SIG-M5 (cell line): ENCODE measurements at places on chromosomes 4 and X.

GRCh38 chr4:57051524-57051923, 58.7 kb downstream of the IGFBP7 start:
- DNase-seq, result no peak

DNA sequence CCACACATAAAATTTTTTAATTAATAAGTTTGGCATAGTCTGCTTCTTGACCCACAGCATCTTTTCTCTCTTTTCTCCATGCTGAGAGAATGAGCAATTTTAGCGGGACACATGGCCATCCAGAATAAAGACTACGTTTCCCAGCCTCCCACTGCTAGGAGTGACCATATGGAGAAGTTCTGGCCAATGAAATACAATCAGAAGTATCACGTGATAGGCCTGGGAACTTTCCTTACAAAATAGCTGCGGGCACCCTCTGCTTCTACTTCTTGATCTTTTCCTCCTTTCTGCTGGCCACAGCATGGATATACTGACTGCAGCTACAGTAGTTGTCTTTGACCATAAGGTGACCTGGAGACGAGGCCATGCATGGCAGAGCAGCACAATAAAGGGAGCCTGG, 348.0 kb downstream of the BCOR start:
- no peak for DNase-seq

GRCh38 chr4:125483278-125483677, 168.5 kb downstream of the FAT4 start:
- no peak for DNase-seq

DNA sequence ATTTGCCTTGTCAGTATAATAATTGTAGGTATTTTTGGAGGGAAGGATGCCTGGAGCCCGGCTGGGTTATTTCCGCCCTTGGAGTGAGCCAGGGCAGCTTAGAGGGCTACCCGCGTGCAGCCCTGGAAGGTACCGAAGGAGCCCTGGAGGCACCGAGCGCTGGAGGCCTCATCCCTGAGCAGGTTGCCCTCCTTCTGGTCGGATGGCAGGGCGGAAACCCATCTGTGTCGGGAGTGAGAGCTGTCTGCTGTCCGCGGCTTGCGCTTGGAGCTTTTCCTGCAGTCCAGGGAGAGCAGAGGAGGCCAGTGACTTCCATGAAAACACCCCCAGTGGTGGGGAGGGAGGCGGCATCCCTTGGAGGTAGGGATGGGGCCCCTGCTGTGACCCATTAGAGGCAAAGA, 122.1 kb downstream of the TBL1X start:
- DNase-seq, result no peak

DNA sequence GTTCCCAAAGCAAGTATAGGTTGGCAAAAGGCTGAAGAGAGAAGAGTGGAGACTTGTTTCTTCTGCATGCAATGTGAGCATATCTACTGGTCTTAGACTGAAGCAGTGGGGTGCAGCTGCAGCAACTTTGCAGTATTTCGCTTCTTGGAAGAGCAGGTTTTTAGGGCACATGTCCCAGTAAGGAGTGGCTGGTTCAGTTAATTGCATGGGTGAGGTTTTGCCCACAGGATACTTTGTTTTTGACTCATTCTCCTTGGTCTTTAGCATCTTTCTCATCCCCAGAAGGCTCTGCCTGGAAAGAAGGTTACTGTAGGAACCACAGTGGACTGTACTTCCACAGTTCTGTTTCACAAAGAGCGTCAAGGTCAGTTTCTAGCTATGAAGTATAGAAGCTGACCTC, 68.0 kb upstream of the NR3C2 start:
- no peak for DNase-seq

- DNase-seq, result no peak
Observed at GRCh38 chr4:46354701-46355262, 35.1 kb downstream of the GABRA2 start.

DNA sequence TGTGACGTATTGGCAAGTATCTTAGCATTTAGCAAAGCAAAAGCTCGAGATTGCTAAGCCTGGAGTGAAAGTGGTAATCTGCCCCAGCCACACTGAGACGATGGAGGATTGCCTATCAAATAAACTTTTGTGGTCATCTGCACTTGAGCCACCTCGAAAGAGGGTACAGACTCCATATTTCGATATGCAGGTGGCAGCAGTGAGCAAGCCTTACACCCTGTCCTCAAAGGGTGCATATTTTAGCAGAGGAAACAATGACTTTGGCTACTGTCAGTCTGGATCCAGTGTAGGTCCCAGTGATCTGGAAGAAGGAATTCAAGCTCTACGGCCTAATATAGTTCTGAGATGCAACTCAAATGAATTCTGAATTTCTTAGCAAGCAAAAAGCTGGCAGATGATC, 153.9 kb downstream of the ATG4A start:
- DNase-seq, result no peak

DNA sequence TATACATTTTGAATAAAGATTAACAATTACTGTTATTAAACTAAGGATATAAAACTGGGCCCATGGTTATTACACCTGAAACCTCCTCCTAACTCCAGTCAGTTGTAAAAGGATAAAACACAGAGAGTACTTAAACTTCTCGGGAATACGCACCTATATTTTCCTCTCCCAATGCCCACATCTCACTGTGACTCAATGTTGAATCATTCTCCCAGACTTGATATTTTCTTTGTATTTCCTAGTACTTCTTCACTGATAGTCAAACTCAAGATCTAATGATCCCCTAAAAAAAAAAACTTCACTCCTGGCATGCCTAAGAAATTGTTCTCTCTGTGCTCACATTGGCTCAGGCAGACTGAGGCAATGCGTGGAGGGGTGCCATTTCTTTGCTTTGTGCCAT, 212.5 kb upstream of the DKK2 start:
- no peak for DNase-seq

DNA sequence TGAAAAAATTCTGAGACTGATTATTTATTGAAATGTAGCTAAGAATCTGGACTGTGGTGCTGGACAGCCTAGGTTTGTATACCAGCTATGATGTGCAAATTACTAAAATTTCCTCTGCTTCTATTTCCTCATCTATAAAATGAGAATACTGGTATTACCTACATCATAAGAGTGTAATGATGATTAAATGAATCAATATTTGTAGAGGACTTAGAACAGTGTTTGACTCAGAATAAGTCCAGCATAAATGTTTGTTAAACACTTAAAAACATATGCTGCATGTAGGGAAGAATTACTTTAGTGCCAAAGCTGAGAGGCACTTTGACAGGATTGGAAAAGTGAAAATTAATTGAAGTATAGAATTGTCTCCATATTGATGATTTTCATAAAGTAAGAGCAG, 55.3 kb upstream of the TMPRSS11F start:
- DNase-seq, result no peak

DNA sequence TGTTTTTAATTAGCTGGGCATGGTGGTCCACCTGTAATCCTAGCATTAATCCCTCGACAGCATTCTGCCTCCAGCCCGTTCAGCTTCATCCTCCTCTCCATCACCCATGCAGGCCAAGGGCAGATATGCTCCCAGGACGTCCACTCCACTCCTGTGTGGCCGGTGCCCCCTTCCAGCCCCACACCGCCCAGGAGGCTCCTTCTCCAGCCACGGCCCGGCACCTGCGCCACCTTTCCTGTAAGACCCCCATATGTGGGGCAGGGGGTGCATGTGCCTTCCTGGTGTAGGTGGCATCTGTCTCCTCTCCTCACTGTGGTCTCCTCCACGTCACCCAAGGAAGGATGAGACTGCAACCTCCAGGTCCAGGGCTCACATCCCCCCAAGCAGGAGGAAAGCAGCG, 57.0 kb upstream of the MXD4 start:
- no peak for DNase-seq

- DNase-seq, result no peak
Observed at GRCh38 chr4:151250706-151251105, 26.3 kb upstream of the PRSS48 start.

DNA sequence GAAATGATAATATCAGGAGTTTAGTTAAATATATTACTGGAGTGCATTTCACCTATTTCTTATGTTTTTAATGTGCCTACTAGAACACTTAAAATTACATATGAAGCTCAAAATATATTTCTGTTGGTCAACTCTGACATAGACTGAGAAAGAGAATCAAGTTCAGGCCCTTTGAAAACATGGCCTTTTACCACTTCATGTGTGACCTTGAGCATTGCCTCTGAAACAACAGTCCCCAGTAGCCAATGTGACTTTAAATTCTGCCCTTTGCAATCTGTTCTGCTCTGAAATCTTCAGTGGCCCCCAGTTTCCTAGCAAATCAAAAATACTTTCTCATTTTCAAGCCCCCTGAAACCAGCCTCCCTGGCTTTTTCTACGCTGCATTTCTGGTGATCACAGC, 50.1 kb upstream of the TBC1D14 start:
- DNase-seq, result no peak

DNA sequence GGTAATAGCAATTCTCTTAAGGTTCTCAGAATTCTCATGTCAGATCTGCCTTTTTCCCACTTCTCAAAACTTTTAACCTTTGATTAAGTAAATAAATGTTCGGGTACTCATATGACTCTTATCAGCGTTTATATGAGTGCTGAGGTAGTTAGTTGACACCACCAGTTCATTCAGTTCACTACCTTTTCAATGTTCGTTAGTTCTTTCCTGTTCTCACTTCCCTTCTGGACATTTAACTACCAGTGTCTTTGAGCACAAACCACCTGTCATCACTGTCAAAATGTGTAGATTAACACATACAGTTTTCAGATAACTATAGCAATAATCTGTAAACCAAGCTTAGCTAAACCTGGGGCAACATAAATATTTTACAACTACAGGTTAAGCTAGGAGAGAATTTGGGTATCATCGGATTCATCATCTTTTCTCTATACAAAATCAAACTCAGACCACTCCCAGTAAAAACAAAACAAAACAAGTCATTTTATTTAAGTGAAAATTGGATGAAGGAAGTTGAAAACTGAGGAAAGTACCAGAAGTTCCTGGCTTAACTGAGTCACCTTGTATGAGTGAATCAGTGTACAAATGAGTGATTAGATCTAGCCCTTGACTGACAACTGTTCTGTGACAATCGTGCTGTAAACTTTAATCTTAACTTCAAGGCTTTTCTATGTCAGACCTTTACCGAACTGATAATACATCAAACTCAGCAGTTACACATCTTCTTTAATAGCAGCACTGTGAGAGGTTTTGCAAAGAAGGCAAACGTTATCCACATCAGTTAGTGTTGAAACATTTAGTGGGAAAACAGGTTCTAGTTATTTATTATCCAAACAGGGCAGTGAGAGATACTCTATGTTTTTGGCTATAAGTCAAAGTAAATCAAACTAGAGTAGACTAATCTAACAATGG, 41.9 kb downstream of the ARHGEF38 start:
- DNase-seq, result no peak

- no peak for DNase-seq
Observed at GRCh38 chr4:176788248-176788647, 4.5 kb downstream of the VEGFC start.

- no peak for DNase-seq
Observed at GRCh38 chr4:158139086-158139485, 33.7 kb downstream of the GASK1B start.

GRCh38 chr4:30721185-30722091, 1.3 kb downstream of the PCDH7 start:
- no peak for DNase-seq

GRCh38 chr4:83282049-83282535, 2.5 kb downstream of the COQ2 start:
- DNase-seq, result no peak

GRCh38 chr4:52126966-52127365, 75.9 kb downstream of the SPATA18 start:
- DNase-seq, result no peak

DNA sequence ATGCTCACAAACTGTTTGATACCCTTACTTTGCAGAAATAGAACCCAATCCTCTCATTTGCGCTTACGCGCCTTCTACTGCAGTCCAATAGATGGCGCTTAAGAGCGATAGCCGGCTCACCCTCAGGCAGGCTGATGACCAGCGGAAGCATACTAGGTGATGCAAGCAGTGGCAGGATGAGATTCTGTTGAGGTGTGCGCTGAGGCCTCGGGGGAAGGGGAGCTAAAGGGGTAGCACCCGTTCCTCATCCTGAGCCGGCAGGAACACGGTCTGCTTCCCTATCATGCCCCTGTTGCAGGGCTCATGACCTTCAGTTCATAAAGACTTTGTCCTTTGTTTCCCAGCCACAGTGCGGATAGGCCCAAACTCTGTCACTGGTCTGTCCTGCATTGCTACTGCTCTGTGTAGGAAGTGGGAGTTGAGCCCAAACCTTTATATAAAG, 628.9 kb downstream of the TLL1 start:
- DNase-seq, result no peak

- DNase-seq, result no peak
Observed at GRCh38 chr4:145694929-145695328, 15.0 kb downstream of the C4orf51 start.

GRCh38 chr4:15888515-15888914, 50.0 kb downstream of the FGFBP1 start:
- DNase-seq, result no peak

- DNase-seq, result no peak
Observed at GRCh38 chr4:165016971-165017370, 14.8 kb upstream of the TRIM60 start.

DNA sequence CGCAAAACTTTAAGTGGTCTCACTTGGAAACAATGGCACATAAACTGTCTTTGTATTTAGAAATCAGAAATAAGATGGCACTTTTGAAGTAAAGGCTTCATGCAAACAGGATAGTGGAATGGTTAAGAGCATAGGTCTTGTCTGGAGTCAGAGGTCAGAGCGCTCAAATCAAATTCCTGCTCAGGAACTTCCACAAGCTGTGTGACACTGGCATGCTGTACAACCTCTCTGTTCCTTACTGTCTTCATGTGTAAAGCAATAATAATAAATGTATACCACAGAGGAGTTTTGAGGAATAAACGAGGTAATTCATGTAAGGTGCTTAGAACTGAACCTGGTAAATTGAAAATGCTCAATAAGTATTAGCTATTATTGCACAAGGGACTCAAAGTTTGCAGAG, 43.4 kb upstream of the ACSL4 start:
- DNase-seq, result no peak

DNA sequence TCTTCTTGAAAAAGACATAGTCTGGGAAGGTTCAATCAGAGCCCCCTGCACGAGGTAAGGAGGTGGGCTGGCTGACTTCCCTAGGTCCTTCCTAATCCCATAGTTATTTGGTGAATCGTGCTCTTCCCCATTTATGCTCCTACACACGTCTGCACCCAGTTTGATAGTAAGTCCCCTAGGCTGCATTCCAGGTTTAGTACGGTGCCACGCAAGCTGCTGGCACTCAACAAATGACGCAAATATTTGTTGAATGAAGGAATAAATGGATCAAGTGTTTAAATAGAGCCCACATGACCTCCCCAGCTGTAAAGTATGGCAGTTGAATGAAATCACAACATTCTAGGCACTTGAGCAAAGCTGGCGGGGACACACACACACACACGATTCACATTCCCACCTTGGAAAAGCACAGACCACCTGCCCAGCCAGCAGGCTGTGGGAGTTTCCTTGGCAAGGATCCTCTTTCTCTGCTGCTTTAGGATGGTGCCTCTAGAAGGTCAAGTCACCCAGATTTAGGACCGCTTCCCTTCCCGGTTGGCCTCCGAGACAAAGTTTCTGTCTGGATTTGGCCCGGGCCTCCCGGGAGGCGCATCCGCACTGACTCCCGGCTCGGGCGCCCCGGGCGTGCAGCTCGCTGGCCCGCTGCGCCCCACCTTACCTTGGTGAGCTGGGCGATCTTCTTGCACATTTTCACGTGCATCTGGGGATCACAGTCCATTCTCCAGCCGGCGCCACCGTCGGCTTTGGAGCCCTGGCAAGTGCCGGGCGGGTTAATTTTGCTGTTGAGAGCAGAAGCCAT, 721 bp downstream of the FAM184B start:
- no peak for DNase-seq

GRCh38 chr4:152822323-152822722, 42.6 kb downstream of the ARFIP1 start:
- DNase-seq, result no peak

- no peak for DNase-seq
Observed at GRCh38 chr4:5052726-5053425, 1.6 kb downstream of the STK32B start.
